Glomerular endothelial cell (primary cell): ENCODE measurements at places on chromosomes 16 and 17. TPM values are rescaled to one million over a fixed set of nuclear protein-coding genes. Genes with fewer than 3 reads are reported as not detected.

The MEOX1 gene
- total RNA-seq, result 1.9 TPM in 1 of 2 replicates, not detected in the other

The AMZ2 gene
- 35.1 and 45.7 TPM in 2 replicates for total RNA-seq

The CX3CL1 gene
- total RNA-seq, result 13.3 and 58.0 TPM in 2 replicates

The PDE6G gene
- total RNA-seq, result 2.7 and 3.2 TPM in 2 replicates

The ACSF2 gene
- total RNA-seq, result 32.6 and 37.2 TPM in 2 replicates

The LGALS9B gene
- not detected in 2 replicates for total RNA-seq

The SMIM5 gene
- total RNA-seq, result not detected in 2 replicates

The METRN gene
- total RNA-seq, result 54.4 and 134 TPM in 2 replicates

The HIGD1B gene
- total RNA-seq, result not detected in 2 replicates

The METTL22 gene
- total RNA-seq, result 20.2 and 22.1 TPM in 2 replicates

The KCNH4 gene
- total RNA-seq, result 0.05 and 0.70 TPM in 2 replicates

The PSME3 gene
- total RNA-seq, result 127 and 130 TPM in 2 replicates

The CNGB1 gene
- total RNA-seq, result not detected in 2 replicates

The CA5A gene
- not detected in 2 replicates for total RNA-seq

The RAC3 gene
- total RNA-seq, result 42.1 and 67.9 TPM in 2 replicates

The SETD1A gene
- total RNA-seq, result 12.5 and 24.6 TPM in 2 replicates

The ITGB4 gene
- total RNA-seq, result 0.76 and 4.8 TPM in 2 replicates

The KRT27 gene
- not detected in 2 replicates for total RNA-seq

The TVP23A gene
- total RNA-seq, result not detected in 2 replicates

The CRHR1 gene
- total RNA-seq, result not detected in 2 replicates

The CFAP52 gene
- not detected in 2 replicates for total RNA-seq

The ATP1B2 gene
- total RNA-seq, result not detected in 2 replicates

The CCL3 gene
- not detected in 2 replicates for total RNA-seq

The EME2 gene
- 6.1 and 8.8 TPM in 2 replicates for total RNA-seq

The BCL6B gene
- total RNA-seq, result 120 and 180 TPM in 2 replicates

The PIK3R5 gene
- not detected in 2 replicates for total RNA-seq

The FBXO39 gene
- total RNA-seq, result 0.29 and 0.58 TPM in 2 replicates

The ZNF263 gene
- 30.2 and 31.5 TPM in 2 replicates for total RNA-seq

The IGF2BP1 gene
- 15.6 and 21.9 TPM in 2 replicates for total RNA-seq

The GNGT2 gene
- total RNA-seq, result 1.4 and 2.9 TPM in 2 replicates

The PRCD gene
- total RNA-seq, result 0.58 and 1.8 TPM in 2 replicates

The TIGD7 gene
- total RNA-seq, result 2.0 and 2.4 TPM in 2 replicates

The BICDL2 gene
- total RNA-seq, result not detected in 2 replicates

The TAF15 gene
- total RNA-seq, result 52.4 and 73.9 TPM in 2 replicates

The ABCA9 gene
- total RNA-seq, result 0.15 and 1.8 TPM in 2 replicates

The PYDC1 gene
- not detected in 2 replicates for total RNA-seq

The CHMP1A gene
- 107 and 121 TPM in 2 replicates for total RNA-seq

The USP43 gene
- total RNA-seq, result 0.35 and 1.6 TPM in 2 replicates

The ACSM3 gene
- 22.0 and 68.4 TPM in 2 replicates for total RNA-seq

The ALDH3A1 gene
- total RNA-seq, result not detected in 2 replicates

The CDRT4 gene
- 4.8 TPM in 2 replicates for total RNA-seq

The CACNG5 gene
- total RNA-seq, result not detected in 2 replicates

The STX1B gene
- total RNA-seq, result 0.41 and 2.6 TPM in 2 replicates

The FSCN2 gene
- total RNA-seq, result 0.29 and 0.64 TPM in 2 replicates

The NPIPA5 gene
- total RNA-seq, result 4.8 and 10.2 TPM in 2 replicates
